ENCODE measurements at places on chromosomes 1 and 21.
A peak's percentile ranks its signal among the peaks of the same experiment; 100 is the strongest.

GRCh38 chr1:234836045-234836681 lies 226.2 kb upstream of the IRF2BP2 start:
- no peak for DNase-seq

GRCh38 chr1:83706354-83706938 lies 292.5 kb downstream of the TTLL7 start:
- no peak for DNase-seq

DNA sequence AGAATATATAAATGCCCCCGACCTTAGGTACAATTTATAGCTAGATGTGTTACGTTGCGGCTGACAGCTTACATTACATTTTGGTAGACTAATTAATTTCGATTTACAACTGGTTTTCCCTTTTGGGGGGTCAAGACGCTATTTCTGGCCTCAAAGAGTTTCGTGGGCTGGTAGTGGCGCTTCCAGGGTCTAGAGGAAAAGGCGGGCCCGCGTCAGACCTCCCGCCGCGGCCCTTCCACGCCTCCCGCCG lies 391 bp downstream of the IFT25 start:
- DNase-seq, result no peak

DNA sequence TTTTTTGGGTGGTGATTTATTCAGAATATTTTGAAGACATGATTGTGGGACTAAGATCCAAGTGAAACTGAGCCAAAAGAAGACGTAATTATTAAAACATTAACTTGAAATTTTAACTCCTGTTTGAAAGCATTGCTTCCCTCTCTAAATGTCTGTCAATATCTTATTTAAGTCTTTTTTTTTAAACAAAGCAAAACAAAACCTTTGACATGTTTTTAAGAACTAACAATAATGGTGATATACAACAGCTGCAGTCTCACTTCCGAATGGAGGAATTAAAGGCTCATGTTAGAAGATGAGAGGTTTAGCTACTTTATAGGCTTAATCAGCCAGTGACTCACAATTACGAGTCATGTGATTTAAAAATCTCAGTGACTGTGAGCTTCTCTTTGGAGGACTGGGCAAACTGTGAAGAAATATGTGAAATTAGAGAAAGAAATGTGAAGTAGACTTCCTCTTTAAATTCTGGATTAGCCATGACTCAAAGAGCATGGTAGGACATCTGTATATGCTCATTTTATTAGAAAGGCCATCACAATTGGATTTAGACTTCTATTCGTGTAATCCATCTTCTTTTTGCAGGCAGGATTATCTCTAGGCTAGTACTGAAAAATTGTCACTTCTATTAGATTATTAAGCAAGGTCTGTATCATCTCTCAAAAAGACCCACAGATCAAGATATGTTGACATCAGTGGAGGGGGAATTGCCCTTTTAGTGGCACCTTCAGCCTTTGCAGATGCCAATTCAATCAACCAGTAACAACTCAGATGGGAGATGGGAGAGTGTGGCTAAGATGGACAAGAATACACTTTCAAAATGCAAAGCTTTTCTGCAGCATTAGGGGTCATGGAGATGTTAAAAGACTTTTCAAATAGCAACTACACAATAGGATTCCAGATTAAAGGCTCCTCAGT lies 28.7 kb downstream of the KCNA3 start:
- DNase-seq, result no peak

DNA sequence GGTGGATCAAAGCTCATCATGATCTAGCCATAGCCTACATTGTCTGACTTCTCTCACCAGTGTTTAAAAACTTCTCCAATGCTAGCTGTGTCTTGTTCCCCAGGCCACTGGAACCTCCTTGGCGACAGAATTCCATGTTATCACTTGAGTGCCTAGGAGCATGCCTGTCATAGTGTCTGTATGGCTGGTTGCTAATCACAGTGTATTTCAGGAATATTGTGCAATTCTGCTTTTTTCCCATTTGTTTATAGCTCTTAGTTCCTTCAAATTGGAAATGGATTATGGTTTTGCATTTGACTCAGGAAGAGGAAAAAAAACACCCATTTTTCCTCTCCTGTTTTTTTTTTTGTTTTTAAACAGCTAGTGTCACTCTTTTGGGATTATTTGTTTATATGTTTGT lies 25.5 kb downstream of the ROR1 start:
- no peak for DNase-seq

GRCh38 chr1:50964863-50965262 lies 4.8 kb upstream of the FAF1 start:
- no peak for DNase-seq

DNA sequence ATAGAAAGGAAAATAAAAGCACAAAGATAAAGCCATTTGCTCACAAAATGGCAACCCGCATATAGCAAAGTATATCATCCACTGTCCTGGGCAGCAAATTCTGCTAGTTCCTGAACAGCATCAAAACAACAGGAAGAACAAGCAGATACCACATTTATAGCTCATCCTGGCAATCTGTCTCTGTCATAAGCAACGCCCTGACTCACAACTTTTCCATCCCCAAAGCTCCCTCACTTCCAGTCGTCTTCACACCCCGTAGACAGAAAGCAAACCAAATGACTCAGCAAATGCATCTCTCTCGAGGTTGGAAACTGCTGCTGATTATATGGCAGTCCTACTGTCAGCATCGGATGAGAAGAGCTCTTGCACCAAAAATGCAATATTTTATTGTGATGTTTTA lies 65.8 kb downstream of the AK5 start:
- DNase-seq, result peak; percentile 23

DNA sequence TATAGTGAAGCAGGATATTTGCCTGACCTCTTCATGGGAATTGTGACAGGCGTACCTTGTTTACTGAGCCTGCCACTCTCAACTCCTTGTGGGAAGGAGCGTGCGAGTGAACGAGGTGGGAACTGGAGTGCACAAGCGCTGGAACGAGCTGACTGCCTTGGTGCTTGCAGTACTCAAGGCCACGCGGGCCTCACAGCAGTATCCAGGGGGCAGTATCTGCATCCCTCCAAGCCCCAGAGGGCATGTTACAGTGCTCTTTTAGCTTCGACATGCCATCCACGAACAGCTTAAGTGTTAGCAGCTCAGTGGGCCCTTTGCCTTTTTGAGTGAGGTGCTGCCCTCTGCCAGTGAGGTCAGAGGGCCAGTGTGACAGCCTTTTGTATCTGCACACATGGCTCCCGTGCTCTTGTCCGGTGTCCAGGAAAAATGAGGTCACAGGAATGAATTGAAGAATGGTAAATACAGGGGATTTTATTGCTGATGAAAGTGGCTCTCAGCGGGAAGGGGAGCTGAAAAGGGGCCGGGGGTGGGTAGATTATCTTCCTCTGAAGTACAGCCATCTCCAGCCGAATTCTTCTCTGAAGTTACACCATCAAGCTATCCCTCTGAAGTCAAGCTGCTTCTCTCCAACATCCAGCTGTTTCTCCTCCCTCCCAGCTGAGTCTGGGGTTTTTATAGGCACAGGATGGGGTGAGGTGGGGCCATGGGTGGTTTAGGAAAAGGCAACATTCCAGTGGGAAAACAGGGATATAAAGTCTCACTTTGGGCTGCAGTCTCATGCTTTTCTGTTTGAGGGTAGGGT lies 69.3 kb downstream of the EPB41 start:
- DNase-seq, result no peak

- DNase-seq, result peak; percentile 91
These were observed 130.9 kb downstream of the PBX1 start for GRCh38 chr1:164689672-164690511.

DNA sequence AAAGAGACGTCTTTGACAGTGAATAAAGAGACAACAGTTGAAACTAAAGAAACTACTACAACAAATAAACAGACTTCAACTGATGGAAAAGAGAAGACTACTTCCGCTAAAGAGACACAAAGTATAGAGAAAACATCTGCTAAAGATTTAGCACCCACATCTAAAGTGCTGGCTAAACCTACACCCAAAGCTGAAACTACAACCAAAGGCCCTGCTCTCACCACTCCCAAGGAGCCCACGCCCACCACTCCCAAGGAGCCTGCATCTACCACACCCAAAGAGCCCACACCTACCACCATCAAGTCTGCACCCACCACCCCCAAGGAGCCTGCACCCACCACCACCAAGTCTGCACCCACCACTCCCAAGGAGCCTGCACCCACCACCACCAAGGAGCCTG lies 68.5 kb downstream of the TPR start:
- no peak for DNase-seq

- DNase-seq, result peak; percentile 59
These were observed 39.8 kb downstream of the TGFBR3 start for GRCh38 chr1:91846007-91846638.

Data from DMS 273 treated with DMSO at 0.1 percent for 48 hours (cell line).